ENCODE measurements at places on chromosomes 3 and 15. TPM values are rescaled to one million over a fixed set of nuclear protein-coding genes. Genes with fewer than 3 reads are reported as not detected.

The TNIK gene
- 3.6 TPM for polyA plus RNA-seq

The C2CD4A gene
- not detected for polyA plus RNA-seq

The ABTB1 gene
- polyA plus RNA-seq, result 15.2 TPM

The CEMIP gene
- 2.2 TPM for polyA plus RNA-seq

The ARPIN gene
- 6.2 TPM for polyA plus RNA-seq

The GP5 gene
- 0.02 TPM for polyA plus RNA-seq

DNA sequence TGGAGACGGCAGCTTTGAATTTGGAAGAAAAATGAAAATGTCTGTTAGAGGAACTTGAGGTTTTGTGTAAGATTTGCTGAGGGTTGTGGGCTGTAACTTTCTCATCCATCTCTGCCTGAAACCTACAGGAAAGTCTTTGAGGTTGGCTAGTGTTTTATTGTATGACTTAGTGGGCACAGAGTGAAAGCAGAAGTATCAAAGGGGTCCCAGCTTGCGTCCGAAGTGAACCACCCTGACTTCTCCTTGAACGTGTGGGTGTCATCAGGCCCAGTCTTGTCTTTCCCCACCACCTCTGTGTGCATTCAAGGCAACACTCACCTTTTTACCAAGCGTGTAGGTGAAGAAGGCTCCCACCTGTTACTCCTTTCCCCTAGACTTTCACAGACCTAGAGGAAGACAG, 682.1 kb upstream of the CFAP20DC start:
- no peak overlapping the region for H3K27ac ChIP-seq
- DNase-seq, result no peak
- H3K36me3 ChIP-seq, result no peaks in the 10 kb centered on the region
- H3K4me3 ChIP-seq, result no peak overlapping the region

- no peaks in the 10 kb centered on the region for H3K36me3 ChIP-seq
- H3K27ac ChIP-seq, result no peak overlapping the region
- no peak overlapping the region for H3K4me3 ChIP-seq
- no peak for DNase-seq
- H3K27me3 ChIP-seq, result peaks cover 10% of the 10 kb centered on the region
These were observed 1.5 kb upstream of the VIPR1 start for GRCh38 chr3:42500909-42501308.

DNA sequence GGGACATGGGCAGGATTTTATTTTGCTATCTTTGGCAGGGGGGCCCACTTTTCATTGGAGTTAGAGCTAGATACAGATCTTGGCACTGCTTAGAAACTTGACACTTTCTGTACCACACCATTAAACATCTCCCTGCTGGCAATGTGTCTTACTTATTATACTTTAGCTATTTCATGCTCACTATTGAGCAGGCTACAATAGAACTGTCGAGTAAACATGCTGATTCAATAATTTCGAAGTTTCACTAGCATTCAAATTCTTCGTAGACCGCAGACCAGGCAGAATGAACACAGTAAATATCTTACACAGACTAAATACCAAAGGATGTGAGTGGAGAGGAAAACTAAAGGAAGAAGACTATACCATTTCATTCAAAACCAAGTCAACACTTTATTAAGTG, 180.8 kb downstream of the UNC13C start:
- no peak overlapping the region for H3K4me3 ChIP-seq
- H3K27me3 ChIP-seq, result no peaks in the 10 kb centered on the region
- H3K27ac ChIP-seq, result no peak overlapping the region
- no peaks in the 10 kb centered on the region for H3K4me1 ChIP-seq

DNA sequence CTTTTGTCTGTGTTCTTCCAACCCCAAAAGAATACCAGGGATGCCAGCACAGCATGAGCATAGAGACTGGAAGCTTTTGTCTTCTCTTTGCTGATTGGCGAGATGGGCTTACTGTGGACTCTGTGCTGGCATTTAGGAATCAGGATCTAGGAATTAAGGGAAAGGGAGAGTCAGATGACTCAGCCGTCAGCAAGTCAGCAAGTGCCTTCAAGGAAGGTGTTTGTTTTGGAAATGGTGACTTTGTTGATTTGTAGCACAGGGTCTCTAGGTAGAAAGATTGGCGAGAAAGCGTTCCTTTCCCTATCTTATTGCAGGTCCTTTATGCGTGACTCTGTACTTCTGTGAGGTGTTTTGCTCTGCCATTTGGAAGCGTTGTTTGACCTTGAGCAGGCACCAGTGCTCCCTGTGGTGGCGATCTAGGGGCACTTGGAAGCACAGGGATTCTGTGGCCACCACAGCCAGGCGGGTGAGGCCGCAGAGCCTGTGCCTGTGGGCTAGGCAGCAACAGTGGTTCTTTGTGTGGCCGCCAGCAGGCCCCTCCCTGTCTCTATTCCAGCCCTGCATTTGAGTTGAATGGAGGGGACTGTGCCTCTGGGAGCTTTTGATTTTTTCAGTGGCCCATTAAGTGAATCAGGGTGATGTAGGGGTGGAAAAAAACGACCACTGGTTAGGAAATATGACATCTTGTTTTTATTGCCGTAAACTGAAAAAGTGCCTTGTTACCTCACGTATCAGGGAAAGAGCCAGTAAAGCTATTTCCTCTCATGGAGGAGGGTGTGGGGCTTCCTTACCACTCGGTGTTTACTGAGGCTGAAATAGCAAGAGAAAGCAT, 19.0 kb downstream of the FAN1 start:
- no peak overlapping the region for H3K4me3 ChIP-seq
- no peak for DNase-seq
- peaks cover 26% of the 10 kb centered on the region for H3K36me3 ChIP-seq
- no peaks in the 10 kb centered on the region for H3K4me1 ChIP-seq
- H3K27me3 ChIP-seq, result no peaks in the 10 kb centered on the region

- no peak for DNase-seq
- H3K36me3 ChIP-seq, result no peaks in the 10 kb centered on the region
- no peak overlapping the region for H3K4me3 ChIP-seq
These were observed 155.9 kb downstream of the RBMS3 start for GRCh38 chr3:29436612-29437323.

GRCh38 chr15:58566029-58566428, 134.2 kb downstream of the LIPC start:
- H3K4me1 ChIP-seq, result peaks cover 11% of the 10 kb centered on the region
- DNase-seq, result no peak
- H3K36me3 ChIP-seq, result no peaks in the 10 kb centered on the region
- H3K27me3 ChIP-seq, result no peaks in the 10 kb centered on the region
- H3K27ac ChIP-seq, result no peak overlapping the region

DNA sequence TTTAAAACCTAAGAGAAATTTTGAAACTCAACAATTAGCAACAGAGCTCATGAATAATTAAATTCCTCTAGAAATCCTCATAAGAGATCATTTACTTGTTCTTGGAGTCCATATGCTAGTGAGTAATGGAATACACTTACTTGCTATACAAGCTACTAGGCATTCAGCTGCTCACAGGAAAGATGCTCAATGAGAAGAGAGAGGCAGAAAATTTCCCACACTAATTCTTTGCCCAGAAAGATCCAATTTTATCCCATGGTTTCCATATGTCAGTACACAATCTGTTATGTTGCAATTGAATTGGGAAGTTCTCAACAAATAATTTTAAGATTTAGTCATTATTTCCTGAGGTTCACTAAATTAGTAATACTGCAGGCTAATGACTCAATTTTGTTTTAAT, 310.4 kb downstream of the RYR3 start:
- no peak overlapping the region for H3K27ac ChIP-seq
- H3K4me1 ChIP-seq, result no peaks in the 10 kb centered on the region
- H3K27me3 ChIP-seq, result peaks cover 4% of the 10 kb centered on the region
- H3K36me3 ChIP-seq, result no peaks in the 10 kb centered on the region
- no peak overlapping the region for H3K4me3 ChIP-seq

DNA sequence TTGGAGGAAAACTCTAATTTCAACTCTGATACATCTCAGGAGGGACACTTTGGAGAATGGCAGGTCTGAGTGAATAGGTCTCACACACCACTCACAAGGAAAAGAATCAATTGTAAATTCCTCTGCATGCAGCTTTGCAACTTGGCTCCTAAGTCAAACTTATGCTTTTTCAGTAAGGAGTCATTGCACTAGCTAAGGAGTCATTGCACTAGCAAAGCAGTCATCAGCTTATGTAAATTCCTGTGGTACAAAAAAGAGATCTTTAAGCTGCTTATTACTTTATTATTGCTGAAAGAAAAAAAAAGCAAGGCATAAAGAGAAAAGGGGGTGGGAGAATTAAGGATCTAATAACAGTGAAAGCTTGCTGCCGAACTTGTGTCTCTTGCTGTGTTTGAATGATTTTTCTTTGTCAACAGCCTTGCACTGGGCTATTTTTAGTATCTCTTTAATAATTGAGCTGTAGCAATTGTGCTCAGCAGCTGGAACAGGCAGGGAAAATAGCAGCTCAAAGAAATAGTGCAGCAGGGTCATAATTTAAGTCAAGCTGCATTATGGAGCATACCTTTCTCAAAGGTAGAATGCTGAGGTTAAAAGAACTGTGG, 154.3 kb upstream of the ARPP21 start:
- no peaks in the 10 kb centered on the region for H3K4me1 ChIP-seq
- no peak overlapping the region for H3K27ac ChIP-seq
- no peak for DNase-seq
- no peaks in the 10 kb centered on the region for H3K27me3 ChIP-seq
- no peak overlapping the region for H3K4me3 ChIP-seq

DNA sequence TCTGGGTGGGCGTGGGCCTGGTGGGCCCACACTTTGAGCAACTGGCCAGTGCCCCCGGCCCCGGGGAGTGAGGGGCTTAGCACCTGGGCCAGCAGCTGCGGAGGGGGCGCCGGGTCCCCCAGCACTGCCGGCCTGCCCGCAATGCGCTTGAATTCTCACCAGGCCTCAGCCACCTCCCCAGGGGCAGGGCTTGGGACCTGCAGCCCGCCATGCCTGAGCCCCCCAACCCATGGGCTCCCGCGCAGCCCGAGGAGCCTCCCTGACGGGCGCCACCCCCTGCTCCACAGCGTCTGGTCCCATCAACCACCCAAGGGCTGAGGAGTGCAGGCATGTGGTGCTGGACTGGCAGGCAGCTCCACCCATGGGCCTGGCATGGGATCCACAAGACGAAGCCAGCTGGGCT, 484.3 kb downstream of the UNC13C start:
- no peak for DNase-seq
- H3K4me3 ChIP-seq, result no peak overlapping the region
- H3K36me3 ChIP-seq, result no peaks in the 10 kb centered on the region
- no peak overlapping the region for H3K27ac ChIP-seq

- no peak overlapping the region for H3K27ac ChIP-seq
- no peak for DNase-seq
- no peaks in the 10 kb centered on the region for H3K27me3 ChIP-seq
- no peaks in the 10 kb centered on the region for H3K4me1 ChIP-seq
- H3K36me3 ChIP-seq, result no peaks in the 10 kb centered on the region
These were observed 563.5 kb downstream of the PDCD6IP start for GRCh38 chr3:34361921-34362320.

DNA sequence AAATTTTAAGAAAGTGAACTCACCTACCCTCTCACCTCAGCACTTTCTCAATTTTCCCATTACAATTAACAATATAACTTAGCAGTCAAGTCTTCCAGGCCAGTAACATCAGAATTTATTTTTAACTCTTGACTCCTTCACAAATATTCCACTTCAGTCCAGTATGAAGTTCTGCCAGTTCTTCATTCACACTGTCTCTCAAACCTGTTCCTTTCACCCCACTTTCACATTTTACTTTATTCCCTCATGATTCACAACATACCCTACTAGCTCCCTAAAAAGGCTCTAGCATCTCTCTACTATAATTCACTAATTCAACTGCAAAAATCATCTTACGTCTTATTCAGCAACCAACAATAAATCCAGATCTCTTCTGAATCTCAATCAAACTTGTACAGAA, 3.8 kb downstream of the GSK3B start:
- H3K27ac ChIP-seq, result peak overlapping the region; percentile 96
- H3K36me3 ChIP-seq, result peaks cover 4% of the 10 kb centered on the region
- H3K4me3 ChIP-seq, result peak overlapping the region; percentile 95
- no peak for DNase-seq

- no peaks in the 10 kb centered on the region for H3K36me3 ChIP-seq
- H3K4me1 ChIP-seq, result no peaks in the 10 kb centered on the region
- H3K27me3 ChIP-seq, result no peaks in the 10 kb centered on the region
- no peak for DNase-seq
- H3K27ac ChIP-seq, result no peak overlapping the region
These were observed 276.5 kb upstream of the ATP11B start for GRCh38 chr3:182516597-182517336.

- peaks cover 13% of the 10 kb centered on the region for H3K4me1 ChIP-seq
- H3K27ac ChIP-seq, result no peak overlapping the region
- no peak overlapping the region for H3K4me3 ChIP-seq
- H3K27me3 ChIP-seq, result no peaks in the 10 kb centered on the region
- H3K36me3 ChIP-seq, result peaks cover 7% of the 10 kb centered on the region
- no peak for DNase-seq
These were observed 57.9 kb downstream of the CAPN7 start for GRCh38 chr3:15263926-15264325.

DNA sequence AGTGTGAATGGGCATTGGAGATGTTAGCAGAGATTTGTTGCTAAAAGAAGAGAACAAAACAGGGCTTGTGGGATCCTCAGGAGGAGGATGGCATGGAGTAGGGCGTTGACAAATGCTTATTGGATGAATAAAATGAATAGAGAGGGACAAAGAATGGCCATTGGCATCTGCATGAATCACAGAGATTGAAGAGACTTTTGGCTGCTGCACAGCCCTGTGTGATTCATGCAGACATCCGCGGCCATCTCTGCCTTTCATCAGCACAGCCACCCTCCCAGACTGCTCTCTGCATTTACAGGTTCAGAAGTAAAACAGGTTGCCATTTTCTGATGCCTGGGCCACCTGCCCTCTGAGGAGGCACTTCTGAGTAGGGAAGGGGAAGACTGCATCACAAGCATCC, 397.9 kb downstream of the EPHB1 start:
- H3K27ac ChIP-seq, result no peak overlapping the region
- no peak overlapping the region for H3K4me3 ChIP-seq
- no peaks in the 10 kb centered on the region for H3K27me3 ChIP-seq
- H3K36me3 ChIP-seq, result no peaks in the 10 kb centered on the region
- DNase-seq, result no peak

DNA sequence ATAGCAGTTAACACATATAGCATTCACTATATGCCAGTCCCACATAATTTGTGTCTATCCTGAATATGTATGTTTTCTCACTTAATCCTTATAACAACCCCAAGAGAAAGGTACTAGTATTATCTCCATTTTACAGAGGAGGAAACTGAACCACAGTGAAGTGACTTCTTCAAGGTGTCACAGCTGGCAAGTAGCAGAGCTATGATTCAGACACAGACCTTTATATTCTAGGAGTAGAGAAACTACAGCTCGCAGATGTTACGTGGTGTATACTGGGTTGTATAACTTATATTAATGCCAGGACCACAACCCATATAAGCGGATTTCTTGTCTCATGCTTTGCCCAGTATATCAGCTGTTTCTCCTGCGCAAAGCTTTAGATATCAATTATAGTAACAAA, 29.5 kb upstream of the ICE2 start:
- DNase-seq, result no peak
- H3K36me3 ChIP-seq, result peaks cover 7% of the 10 kb centered on the region
- no peaks in the 10 kb centered on the region for H3K27me3 ChIP-seq
- no peak overlapping the region for H3K4me3 ChIP-seq
- H3K27ac ChIP-seq, result peak overlapping the region; percentile 73

- H3K4me3 ChIP-seq, result no peak overlapping the region
- no peak for DNase-seq
- H3K27ac ChIP-seq, result no peak overlapping the region
- no peaks in the 10 kb centered on the region for H3K4me1 ChIP-seq
- H3K36me3 ChIP-seq, result no peaks in the 10 kb centered on the region
- H3K27me3 ChIP-seq, result peaks cover 12% of the 10 kb centered on the region
These were observed 4.5 kb downstream of the CPN2 start for GRCh38 chr3:194346621-194347020.

- no peaks in the 10 kb centered on the region for H3K27me3 ChIP-seq
- peaks cover 3% of the 10 kb centered on the region for H3K4me1 ChIP-seq
- H3K27ac ChIP-seq, result no peak overlapping the region
- no peak for DNase-seq
These were observed 10.7 kb upstream of the CAMK1 start for GRCh38 chr3:9780458-9780812.

Data from keratinocyte (primary cell).